ENCODE measurements at places on chromosomes 7 and 10. TPM values are rescaled to one million over a fixed set of nuclear protein-coding genes. Genes with fewer than 3 reads are reported as not detected.

Gene CALML5
- not detected for total RNA-seq

Gene PDZD7
- 1.5 TPM for total RNA-seq

Gene PRSS37
- not detected for total RNA-seq

Gene PNLIPRP2
- total RNA-seq: not detected

Gene SMKR1
- 0.98 TPM for total RNA-seq

GRCh38 chr10:28281726-28282315 lies 21.0 kb downstream of the MPP7 start:
- no peaks in the 10 kb centered on the region for H3K27me3 ChIP-seq
- peak overlapping the region; percentile 57 for H3K4me3 ChIP-seq
- no peak for DNase-seq

GRCh38 chr10:130079614-130080460 lies 30.8 kb downstream of the C10orf143 start:
- no peaks in the 10 kb centered on the region for H3K27me3 ChIP-seq
- no peaks in the 10 kb centered on the region for H3K4me1 ChIP-seq
- H3K36me3 ChIP-seq: peaks cover 6% of the 10 kb centered on the region
- no peak overlapping the region for H3K27ac ChIP-seq
- H3K4me3 ChIP-seq: no peak overlapping the region

- H3K36me3 ChIP-seq: peaks cover 25% of the 10 kb centered on the region
- peaks cover 5% of the 10 kb centered on the region for H3K4me1 ChIP-seq
- H3K27ac ChIP-seq: no peak overlapping the region
- peaks cover 6% of the 10 kb centered on the region for H3K27me3 ChIP-seq
Observed at GRCh38 chr7:64687249-64687648, 21.3 kb downstream of the ZNF107 start.
